ENCODE measurements at places on chromosomes 6 and 20.

DNA sequence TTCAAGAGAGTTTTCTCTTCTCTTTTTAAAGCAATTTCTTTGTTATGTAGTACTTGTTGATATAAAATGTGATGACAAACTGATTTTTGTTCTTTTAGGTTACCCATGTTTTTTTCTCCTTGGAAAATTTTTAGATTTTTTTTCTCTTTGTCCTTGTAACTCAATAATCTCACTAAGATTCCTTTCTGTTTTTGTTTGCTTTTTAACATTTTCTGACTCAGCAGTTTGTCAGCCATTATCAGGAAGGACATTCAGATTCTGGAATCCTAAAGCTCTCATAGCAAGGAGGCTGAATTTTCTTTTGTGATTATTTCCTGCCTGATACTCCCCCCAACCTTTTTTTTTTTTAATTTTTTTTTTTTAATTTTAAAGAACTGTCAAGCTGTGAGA, 75.2 kb upstream of the CITED2 start:
- DNase-seq, result no peak

GRCh38 chr6:159729598-159730331, 2.5 kb downstream of the WTAP start:
- DNase-seq, result no peak

GRCh38 chr20:8334641-8335040, 202.6 kb downstream of the PLCB1 start:
- DNase-seq, result no peak

GRCh38 chr6:21348504-21349195, 244.9 kb upstream of the SOX4 start:
- DNase-seq, result no peak

DNA sequence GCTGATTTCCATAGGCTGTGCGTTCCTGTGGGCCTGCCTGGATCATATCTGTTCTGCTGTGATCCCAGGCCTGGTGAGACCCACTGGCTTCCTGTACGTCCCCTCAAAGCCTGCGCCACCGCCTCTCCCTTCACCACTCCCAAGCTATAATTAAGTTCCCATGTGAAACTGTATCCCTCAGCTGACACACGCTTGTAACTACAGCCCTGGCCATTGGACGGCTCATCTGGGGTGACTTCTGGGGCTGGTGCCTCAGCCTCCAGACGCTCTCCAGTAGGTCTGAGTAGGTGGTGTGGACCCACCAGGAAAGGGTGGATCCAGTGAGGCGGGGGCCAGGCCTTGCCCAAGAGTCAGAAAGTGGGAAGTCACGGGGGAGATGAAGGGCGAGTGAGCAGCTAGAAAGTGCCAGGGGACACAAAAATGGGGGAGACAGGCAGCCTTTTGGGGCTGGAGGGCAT, 21.0 kb downstream of the PPARD start:
- DNase-seq, result no peak

DNA sequence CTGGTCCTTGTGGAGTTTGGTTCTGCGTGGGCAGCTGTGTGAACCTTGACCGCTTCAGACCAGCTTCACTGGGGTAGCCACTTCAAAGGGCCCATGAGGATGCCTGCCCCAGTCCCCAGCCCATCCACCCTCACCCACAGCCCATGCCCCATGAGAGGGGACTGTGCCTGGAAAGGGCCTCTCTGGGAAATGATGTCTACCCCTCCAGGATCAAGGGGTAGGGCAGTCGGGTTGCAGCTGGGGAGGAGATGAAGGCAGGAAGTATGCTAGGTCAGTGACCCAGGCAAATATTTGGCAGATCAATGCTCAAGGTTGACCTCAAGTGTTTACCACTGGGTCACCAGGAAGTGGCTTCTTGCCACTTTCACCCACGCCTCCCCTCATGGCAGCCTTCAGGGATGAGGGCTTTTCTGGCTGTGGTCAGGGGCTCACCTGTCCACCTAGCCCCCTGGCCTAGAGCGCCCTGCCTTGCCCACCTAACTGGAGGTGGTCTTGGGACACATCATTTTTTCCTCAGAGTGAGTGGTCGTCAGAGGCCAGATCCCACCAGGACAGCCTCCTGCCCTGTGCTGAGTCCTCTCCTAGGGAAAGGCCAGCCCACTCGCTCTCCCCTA, 109.5 kb downstream of the SNX5 start:
- DNase-seq, result no peak

GRCh38 chr20:34705397-34706301, 1.5 kb downstream of the TP53INP2 start:
- no peak for DNase-seq

- DNase-seq, result no peak
Observed at GRCh38 chr6:14966096-14966905, 279.6 kb upstream of the JARID2 start.

- no peak for DNase-seq
Observed at GRCh38 chr6:25995507-25995906, 32.9 kb downstream of the TRIM38 start.

- no peak for DNase-seq
Observed at GRCh38 chr6:37540029-37540352, 40.3 kb upstream of the CCDC167 start.
